GOT3 (cell line): ENCODE measurements at places on chromosomes 4 and X.

DNA sequence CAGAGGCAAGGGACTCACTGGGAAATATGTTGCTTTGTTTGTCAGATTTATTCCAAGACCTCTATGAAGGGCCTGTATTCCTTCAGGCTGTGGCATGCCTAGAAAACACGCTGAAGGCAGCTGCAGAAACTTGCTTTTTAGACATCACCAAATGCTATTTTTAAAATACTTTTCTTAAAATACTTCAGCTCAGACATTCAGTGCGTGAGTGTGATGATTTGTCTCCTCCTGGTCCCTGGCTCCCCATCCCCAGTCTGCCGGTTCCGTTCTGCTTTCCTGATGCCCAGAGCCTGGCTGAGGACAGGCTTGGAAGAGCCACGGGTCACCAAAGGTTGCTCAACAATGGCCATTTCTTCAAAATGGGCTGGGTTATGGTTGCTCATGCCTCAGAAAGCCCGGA lies 55.0 kb downstream of the PSAPL1 start:
- no peak for DNase-seq

GRCh38 chr4:16123356-16124084 lies 39.7 kb upstream of the PROM1 start:
- no peak for DNase-seq

GRCh38 chr4:165199722-165200121 lies 7.6 kb upstream of the KLHL2 start:
- no peak for DNase-seq

- no peak for DNase-seq
These were observed 8.1 kb upstream of the STS start for GRCh38 chrX:7139202-7140081.

- DNase-seq: no peak
These were observed 244.3 kb downstream of the CBR4 start for GRCh38 chr4:168765726-168766125.

- no peak for DNase-seq
These were observed 56.4 kb upstream of the TMEM150C start for GRCh38 chr4:82618103-82618720.

GRCh38 chr4:188960411-188961093 lies 821.3 kb downstream of the TRIML1 start:
- no peak for DNase-seq

DNA sequence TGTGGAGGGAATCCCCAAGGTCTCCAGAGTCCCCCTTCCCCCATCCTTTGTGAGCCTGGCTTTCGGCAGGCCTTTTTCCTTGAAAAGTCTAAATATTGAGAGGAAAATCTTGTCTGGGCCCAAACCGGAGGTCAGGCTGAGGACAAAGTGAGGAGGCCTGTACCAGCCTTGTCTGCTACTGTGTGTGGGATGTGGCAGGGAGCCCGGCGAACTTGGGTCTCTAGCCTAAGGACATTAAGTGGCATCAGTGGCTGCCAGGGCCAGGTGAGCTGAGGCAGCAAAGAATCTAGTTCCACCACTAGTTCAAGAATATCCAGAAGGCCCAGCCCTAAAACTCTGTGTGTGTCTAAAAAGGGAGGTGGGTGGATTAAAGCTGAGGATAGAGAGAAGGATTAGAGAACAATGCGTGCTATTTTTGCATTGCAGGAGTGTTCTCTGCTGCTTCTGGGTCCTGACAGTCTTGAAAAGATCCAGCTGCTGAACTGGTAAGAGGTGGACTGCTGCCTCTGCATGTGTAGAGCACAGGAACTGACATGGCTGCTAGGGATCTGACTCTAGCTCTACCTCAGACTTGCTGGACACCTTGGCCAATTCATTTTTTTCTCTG lies 1.2 kb upstream of the AMER1 start:
- no peak for DNase-seq

- DNase-seq: no peak
These were observed 38.9 kb upstream of the TMPRSS11D start for GRCh38 chr4:67922697-67923096.

DNA sequence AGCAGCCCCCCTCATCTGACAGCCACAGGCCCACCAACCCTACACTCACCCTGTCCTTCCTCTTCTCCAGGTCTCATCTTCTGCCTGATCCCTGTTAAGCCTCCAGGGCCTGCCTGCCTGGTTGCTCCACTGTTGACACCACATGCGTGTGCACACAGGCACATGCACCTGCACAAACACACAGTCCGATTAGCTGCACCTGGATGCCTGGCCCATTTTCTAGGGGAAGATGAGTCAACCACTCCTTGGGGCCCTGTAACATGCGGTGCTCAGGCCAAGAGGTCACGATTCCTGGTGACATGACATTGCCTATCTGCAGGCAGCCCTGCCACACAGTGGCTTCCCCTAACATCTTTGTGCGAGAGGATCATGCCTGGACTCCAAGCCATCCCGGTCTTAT lies 498.4 kb downstream of the BCOR start:
- DNase-seq: no peak

DNA sequence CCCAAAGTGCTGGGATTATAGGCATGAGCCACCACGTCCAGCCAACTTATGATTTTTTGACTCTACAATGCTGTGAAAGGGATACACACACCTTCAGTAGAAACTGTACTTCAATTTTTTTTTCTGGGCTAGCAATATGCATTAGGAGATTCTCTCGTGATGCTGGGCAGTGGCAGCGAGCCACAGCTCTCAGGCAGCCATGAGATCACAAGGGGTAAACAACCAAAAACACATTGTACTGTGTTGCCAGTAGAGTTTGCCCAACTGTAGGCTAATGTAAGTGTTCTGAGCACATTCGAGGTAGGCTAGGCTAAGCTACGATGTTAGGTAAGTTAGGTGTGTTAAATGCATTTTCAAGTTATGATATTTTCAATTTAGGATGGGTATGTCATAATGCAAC lies 25.7 kb downstream of the RAB33A start:
- no peak for DNase-seq

GRCh38 chr4:7286798-7287197 lies 94.5 kb downstream of the SORCS2 start:
- DNase-seq: no peak

DNA sequence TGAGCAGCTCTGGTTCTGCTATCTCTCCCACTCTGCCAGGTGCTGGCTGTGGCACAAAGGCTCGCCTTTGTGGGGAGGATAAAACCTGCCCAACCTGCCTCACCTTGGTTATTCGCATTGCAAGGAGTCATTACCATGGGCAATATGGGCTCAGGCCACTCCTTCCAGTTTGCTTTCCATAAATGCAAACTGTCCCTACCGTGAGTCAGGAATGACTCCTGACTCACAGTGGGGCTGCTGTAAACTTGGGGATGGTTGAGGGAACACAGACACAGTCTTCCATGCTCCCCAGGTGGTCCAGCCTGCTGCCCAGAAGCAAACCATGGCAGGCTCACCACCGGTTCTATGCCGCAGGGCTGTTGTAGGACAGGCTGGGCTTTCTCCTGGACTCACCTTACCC lies 36.1 kb downstream of the COQ2 start:
- no peak for DNase-seq

- no peak for DNase-seq
These were observed 50.0 kb downstream of the LUZP4 start for GRCh38 chrX:115339441-115340025.

DNA sequence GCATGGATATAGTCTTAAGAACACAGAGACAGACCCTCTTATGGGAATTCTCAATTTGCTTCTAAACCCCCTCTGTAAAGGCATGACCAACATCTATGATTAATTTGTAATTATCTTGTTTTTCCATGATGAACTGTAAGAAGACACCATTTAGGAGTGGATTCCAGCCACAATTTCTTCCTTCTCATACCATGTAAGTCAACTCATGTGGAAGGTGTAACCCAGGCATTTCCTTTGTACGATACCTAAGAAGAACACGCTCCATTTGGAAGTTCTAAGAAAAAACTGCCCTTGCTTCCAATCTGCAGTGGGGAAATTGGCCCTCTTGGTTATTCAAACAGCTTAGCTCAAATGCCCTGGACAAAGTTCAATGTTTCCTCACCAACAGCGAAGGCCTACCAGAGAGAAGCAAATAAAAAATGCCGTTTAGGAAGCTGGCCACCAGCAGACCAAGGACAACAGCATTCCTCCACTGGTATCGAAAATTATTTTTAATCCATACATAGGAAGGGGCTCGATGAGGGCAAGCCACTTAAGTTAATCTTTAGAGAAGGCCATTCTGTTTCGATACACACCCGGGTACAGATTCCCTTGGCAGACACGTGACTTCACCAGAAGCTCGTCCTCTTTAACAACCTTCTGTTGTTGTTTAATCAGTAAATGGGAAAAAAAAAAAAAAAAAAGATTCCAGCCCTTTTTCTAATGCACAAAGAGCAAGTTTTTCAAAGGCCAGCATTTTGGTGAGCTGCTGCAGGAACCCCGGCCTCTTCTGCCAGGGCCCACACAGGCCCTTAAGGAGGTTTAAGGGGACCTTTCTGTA lies 2.6 kb downstream of the DHRSX start:
- DNase-seq: no peak

DNA sequence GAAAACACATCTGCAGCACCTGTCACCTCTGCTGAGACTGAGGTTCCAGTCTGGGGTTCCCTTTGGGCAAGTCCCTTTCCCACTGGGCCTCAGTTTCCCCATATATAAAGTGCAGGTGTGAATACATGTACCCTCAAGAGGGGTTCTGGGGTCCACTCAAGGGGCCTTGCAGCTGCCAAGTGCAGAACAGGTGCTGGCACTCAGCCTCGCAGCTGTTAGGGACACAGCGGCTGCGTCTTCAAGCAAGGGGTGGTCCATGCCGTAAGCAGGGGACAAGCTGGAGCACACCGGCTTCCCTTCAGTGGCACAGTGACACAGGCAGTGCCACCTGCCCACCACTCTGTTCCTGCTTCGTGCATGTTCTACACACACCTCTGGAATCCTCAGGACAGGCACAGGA lies 86.9 kb upstream of the PSAPL1 start:
- no peak for DNase-seq

DNA sequence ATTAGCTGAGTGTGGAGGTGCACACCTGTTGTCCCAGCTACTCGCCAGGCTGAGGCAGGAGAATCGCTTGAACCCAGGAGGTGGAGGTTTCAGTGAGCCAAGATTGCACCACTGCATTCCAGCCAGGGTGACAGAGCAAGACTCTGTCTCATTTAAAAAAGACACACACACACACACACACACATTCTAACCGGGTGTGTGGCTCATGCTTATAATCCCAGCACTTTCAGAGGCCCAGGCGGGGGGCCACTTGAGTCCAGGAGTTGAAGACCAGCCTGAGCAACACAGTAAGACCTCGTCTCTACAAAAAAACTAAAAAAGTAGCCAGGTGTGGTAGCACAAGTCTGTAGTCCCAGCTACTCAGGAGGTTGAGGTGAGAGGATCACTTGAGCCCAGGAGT lies 152.3 kb downstream of the LRBA start:
- DNase-seq: no peak

- DNase-seq: no peak
These were observed 207.3 kb upstream of the PABPC4L start for GRCh38 chr4:134408897-134409296.

DNA sequence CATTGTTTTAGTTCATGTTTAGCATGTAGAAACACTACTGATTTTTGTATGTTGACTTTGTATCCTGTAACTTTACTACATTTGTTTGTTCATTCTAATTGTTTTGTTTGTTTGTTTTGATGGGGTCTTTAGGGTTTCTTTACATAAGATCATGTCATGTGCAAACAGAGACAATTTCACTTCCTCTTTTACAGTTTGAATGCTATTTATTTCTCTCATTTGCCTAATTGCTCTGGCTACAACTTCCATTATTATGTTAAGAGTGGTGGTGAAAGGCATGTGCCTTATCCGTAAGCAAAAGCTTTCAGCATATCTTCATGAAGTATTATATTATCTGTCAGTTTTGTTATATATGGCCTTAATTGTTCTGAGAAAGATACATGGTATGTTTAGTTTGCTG lies 571.1 kb downstream of the PCDH7 start:
- no peak for DNase-seq

GRCh38 chr4:10239982-10240654 lies 123.5 kb upstream of the WDR1 start:
- DNase-seq: no peak

DNA sequence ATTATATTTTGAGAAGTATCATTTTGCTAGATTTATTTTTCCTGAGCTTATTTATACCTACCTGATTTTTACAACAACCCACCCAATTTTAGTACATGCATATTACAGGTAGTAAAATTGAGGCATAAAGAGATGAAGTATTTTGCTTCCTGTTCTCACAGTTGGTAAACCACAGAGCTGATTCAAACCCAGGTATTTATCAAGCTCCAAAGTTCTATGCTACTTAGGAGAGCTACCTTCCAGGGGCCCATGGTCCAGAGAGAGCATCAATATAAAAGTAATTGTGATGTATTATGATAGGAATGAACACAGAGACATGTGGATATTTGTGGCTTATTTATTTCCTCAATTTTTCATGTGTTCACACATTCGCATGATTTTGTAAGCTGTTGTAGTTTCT lies 20.2 kb upstream of the GBA3 start:
- DNase-seq: no peak
